ENCODE measurements at places on chromosomes 3 and 15. TPM values are rescaled to one million over a fixed set of nuclear protein-coding genes. Genes with fewer than 3 reads are reported as not detected.

- DNase-seq = no peak
These were observed 70.1 kb upstream of the GLCE start for GRCh38 chr15:69090197-69090948.

The RYR3 gene
- 10.5 TPM for total RNA-seq

- DNase-seq = no peak
These were observed 91.8 kb upstream of the ALCAM start for GRCh38 chr3:105274958-105275357.

The U2SURP gene
- total RNA-seq = 204 TPM

The ISLR2 gene
- total RNA-seq = 2.9 TPM

The FBLN2 gene
- total RNA-seq = 132 TPM

The MEIS2 gene
- total RNA-seq = 163 TPM

DNA sequence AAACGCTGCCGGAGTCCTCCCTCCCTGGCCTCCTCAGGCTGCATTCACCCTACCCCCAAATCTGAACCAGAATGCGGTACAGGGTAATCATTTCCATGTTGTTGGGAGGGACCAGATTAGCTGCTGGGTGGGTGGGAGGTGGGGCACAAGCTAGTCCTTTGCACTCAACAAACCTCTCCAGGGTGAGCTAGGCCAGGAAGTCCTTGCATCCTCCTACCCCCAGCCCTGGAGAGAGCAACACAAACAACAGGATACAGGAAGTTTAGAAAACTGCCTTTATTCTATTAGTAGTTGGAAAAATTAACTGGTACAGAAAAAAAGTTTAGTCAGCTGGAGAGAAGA is 702 bp upstream of the GPX1 start:
- no peak for DNase-seq

DNA sequence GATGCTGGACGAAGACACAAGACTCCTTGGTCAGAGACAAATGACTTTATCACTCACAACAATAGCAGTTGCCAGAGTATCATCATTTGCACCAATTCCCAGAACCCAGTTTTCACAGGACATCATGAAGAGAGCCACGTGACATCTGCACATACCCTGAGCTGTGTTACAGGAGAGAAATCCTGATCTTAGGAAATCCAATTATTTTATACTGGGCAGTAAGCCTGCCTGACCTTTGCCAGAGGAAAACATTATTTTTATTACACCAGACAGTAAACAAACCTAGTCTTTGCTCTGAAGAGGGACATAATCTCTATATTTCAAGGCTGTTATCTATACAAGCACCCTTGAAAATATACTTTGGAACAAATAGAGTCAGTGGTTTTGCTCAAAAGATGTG is 77.4 kb downstream of the ZBBX start:
- DNase-seq = no peak

DNA sequence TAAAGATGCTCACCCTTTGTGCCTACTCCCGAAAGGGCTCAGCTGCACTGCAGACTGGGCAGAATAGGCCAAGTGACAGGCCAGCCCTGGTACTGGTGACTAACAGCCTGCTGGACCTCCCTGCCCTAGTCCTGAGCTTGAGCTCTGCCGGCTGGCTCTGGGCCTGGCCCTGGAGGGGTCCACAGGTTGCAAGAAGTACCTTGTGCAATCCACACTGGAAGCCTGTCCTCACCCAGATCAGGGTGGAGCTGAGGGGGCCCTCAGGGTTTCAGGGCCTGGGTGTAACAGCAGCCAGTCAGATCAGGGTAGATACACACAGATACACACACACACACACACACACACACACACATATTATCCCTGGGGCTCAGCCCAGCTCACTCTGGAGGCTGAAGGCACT is 27.3 kb upstream of the PLA2G4D start:
- DNase-seq = no peak

DNA sequence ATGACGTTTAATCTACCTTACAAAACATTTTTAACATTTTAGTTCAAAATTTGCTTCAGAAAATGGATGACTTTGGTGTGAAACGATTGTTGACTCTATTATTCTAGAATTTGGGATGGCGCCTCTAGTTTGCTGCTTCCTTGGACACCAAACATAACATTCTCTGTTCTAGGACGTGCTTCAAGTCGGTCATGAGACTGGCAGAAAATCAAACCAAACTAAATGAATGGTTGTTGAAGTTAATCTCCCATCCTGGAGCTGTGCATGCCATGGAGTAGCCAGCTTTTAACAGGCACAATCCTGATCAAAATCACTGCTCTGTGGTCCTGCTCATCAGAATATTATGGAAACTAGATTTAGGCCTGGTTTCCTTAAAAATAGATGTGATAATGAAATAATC is 9.6 kb upstream of the LRRFIP2 start:
- DNase-seq = no peak

The CPN2 gene
- not detected for total RNA-seq

The ZPLD1 gene
- 0.16 TPM for total RNA-seq

GRCh38 chr3:115553796-115554486 is 69.4 kb upstream of the GAP43 start:
- no peak for DNase-seq

The PATL2 gene
- total RNA-seq = 1.7 TPM

All from urinary bladder (tissue), 4 donors.